ENCODE measurements at places on chromosomes 7 and 10.

- no peak for DNase-seq
These were observed 101.1 kb upstream of the RET start for GRCh38 chr10:42975558-42976340.

DNA sequence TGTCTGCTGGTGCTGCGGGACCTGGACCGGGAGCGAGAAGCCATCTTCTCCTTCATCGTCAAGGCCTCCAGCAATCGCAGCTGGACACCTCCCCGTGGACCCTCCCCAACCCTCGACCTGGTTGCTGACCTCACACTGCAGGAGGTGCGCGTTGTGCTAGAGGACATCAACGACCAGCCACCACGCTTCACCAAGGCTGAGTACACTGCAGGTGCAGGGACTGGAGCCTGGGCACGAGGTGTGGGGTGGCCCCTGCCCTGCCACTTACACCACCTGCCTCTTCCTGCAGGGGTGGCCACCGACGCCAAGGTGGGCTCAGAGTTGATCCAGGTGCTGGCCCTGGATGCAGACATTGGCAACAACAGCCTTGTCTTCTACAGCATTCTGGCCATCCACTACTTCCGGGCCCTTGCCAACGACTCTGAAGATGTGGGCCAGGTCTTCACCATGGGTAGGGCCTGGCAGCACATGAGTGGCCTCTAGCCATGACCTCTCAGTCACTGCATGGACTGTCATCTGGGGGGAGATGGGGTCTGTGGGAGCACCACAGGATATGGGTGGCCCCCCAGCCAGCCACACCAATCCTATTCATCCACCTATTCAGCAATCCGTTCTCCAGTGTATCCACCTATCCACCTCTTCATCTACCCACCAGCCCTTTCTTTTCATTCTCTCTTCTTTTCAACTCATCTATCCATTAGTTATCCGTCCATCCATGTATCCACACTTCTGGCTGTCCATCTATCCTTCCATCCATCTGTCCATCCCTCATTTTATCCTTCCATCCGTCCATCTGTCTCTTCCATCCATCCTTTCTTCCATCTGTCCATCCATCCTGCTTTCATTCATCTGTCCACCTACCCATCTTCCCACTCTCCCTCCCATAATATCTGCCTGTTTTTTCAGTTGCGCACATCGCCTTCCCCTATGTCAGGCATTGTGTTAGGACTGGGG is 34.5 kb upstream of the VSIR start:
- no peak for DNase-seq

DNA sequence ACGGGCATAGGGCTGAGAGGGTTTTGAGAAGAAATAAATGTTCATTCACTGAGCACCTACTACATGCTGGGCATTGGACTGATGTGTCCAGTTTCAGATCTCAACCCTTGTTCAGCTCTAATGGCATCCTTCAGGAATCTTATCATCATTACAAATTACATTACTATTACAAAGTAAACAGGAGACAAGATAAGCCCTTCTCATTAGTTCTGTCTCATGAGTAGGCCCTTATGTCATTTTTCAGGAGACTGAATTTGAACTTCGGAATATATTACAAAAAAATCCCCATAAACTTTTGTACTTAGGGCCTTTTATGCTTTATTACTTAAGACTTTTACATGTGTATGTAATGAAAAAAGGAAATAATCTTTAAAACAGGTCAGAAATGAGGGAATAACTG is 289.7 kb downstream of the BAMBI start:
- no peak for DNase-seq

- no peak for DNase-seq
These were observed 123.9 kb downstream of the CREB5 start for GRCh38 chr7:28536259-28536658.

Measured in HS-27A (cell line).